ENCODE measurements at places on chromosomes 12 and 14.

DNA sequence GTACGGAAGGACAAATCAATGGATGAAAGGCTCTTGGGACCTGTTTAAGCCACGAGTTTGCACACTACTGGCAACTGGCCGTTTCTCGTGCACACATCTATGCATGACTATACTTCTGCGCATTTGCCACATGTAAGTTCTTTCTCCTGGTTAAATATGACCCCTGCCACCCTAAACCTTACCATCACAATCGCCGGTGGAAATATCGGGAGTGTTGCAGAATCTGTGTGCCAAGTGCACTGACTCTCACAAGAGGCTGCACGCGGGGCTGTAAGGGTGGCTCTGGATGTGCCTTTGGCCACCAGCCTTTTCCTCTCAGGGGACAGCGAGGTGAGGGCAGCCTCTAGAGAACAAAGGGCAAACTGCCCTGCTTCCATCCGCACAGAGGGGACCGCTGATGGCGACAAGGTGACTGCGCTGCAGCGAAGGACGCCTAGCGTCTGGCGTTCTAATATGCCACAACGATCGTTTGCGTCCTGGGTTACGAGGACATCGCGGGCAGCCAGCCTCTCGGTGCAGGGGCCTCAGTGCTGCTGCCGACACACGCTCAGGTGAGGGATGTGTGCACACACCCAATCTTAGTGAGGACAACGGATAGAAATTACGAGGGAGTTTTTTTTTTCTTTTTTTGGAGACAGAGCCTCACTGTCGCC lies 232.2 kb downstream of the PCNX1 start:
- DNase-seq: no peak

GRCh38 chr12:68577949-68578348 lies 32.8 kb upstream of the RAP1B start:
- DNase-seq: no peak

- DNase-seq: no peak
These were observed 77.6 kb upstream of the PRKD1 start for GRCh38 chr14:30005114-30005808.

DNA sequence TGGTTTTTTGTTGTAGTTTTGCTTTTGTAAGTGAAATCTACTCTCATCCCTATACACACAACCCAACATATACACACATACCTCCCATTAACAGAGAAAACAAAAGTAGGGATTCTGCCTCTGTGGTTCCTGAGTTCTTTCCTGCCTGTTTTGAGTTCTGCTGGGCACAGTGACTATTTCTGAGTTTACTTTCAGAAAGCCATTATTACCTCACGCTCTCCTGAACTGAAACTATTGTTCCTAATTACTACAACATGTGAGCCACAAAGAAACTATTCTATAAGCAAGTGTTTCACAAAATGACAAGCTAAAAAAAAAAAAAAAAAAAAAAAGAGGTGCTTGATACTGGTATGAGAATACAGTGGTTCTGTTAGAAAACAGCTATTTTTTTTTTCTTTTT lies 110.9 kb downstream of the ALG10B start:
- no peak for DNase-seq

DNA sequence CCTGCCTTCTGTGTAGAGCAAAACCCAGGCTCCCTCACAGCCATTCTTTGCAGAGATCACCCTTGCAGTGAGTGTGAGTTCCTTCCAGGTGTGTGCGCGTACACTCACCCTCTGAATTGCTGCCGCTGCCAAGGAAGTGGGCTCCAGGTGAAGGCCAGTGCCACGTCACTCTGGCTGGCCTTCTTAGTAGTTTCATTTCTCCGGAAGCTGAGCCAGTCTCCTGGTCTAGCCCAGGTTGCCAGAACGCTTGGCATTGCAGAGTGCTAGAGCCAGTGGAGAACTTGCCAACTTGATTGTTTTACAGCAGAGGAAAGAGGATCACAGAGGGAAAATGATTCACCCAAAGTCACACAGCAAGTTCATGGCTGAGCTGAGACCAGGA lies 11.0 kb downstream of the CBLN3 start:
- DNase-seq: no peak

- no peak for DNase-seq
These were observed 12.7 kb downstream of the SPTLC2 start for GRCh38 chr14:77603654-77604255.

DNA sequence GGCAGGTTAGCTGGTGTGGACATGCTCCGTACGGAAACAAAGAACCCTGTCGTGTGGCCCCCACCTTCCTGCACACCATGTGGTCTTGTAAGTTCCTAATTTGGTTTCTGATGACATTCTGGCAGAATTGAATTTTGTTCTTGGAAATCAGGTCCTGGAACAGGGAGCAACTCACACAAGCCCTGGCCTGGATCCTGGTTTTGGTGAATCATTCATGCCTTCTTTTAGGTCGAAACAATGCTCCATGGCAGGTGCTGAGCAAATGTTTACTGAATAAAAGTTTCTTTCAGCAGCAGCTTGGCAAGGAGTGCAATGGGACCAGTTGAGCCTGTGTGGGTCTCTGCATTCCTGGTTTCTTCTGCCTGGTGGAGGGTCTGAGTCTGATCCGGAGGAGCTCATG lies 978.4 kb downstream of the BCL11B start:
- no peak for DNase-seq

DNA sequence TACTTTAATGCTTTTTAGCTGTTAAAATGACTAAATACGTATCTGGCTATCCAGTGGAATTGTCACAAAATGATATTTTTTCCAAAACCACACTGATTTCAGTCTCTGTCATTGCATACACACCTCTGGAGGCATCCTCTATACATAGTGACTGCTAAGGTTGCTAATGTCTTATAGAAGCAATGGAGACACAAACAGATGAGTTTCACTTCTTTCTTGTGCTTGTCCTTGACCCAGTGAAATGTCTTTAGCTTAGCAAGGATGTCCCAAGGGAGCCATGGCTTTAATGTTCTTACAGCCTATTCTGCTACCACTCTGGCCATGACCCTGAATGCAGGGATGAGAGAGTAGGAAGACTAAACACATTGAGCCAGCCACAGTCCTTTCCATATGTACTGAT lies 90.3 kb downstream of the TPH2 start:
- DNase-seq: no peak

- DNase-seq: no peak
These were observed 48.5 kb downstream of the BAZ1A start for GRCh38 chr14:34826661-34827060.

DNA sequence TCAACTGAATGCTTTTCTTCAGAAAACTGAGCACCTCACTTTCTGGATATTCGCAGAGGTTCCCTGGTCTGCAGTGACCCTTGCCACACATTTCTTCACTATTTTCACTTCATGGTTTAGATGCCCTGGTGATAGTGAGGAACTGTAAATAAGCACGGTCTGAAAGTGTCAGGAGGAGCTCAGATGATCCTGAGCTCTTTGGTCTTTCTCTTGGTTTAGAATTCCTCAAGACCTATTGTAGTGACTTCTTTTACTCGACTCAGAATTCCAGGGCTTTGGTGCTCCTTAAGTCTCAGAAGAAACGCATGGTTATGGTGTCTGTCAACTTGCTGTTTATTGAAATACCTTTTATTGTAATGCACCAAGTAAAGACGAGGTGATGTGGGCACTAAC lies 84.0 kb downstream of the SAMD4A start:
- no peak for DNase-seq

DNA sequence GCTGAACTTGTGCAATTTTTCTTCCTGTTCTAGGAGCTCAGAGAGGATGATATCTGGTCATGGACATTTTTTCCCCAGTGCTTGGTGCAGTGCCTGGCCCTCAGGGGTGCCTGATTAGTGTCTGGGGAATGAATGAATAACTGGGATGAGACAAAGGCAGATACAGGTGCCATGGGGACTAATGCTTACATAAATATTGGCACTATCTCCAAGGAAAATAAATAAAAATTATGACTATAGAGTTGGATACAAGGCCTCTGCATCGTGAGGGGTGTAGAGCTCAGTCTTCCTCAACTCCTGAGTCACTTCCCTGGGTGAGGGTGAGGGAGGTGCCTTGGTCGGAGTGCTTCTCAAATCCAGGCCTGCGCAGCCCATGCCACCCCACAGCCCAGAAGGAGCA lies 188.6 kb downstream of the KCNA5 start:
- no peak for DNase-seq

DNA sequence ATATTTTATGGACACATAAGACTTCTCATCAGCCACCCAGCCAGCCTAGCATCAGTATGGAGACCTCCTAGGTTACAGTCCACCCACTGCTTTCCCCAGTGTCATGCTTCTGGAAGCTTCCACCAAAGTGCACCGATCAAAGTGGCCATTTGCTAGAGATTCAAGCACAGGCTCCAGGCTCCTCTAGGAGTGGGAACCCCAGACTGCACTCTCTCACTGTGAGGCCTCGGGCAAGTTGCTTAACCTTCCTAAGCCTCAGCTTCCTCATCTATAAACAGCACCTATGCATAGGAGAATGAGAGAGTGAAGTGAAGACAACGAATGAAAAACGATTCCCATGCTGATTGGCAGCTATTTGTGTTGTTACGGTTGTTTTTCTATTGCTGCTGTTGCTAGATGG lies 94.4 kb downstream of the DICER1 start:
- DNase-seq: no peak

- DNase-seq: no peak
These were observed 113.0 kb downstream of the GLT1D1 start for GRCh38 chr12:128966203-128966810.

Measured in T-helper 2 cell (primary cell).